Stimulated activated CD4-positive, alpha-beta T cell treated with anti-CD3 and anti-CD28 coated beads, Interleukin-4, amount 100 ng/mL, for 1 hour (primary cell): ENCODE measurements at places on chromosomes 6 and 20.

GRCh38 chr6:118935331-118935668 is 341 bp upstream of the MCM9 start:
- no peak for DNase-seq

DNA sequence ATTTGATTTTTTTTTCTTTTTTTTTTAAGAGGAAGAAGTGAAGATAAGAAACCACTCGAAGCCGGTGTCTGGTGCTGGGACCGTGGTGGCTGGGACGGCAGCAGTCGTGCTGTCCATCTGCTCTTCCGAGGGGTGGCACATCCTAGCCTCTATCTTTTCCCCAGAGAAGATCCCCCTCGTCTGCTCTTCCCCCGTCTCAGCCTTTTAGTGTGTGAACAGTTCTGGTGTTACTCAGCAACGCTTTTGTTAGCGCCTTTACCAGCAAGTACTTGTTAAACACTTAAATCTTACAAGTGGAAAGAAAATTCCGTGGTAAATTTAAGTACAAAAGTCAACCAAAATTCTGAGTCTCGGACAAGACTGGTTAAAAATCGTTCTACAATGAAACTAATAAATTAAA is 90.1 kb downstream of the RSPH3 start:
- DNase-seq, result no peak

GRCh38 chr6:126422912-126423311 is 83.0 kb downstream of the CENPW start:
- no peak for DNase-seq

DNA sequence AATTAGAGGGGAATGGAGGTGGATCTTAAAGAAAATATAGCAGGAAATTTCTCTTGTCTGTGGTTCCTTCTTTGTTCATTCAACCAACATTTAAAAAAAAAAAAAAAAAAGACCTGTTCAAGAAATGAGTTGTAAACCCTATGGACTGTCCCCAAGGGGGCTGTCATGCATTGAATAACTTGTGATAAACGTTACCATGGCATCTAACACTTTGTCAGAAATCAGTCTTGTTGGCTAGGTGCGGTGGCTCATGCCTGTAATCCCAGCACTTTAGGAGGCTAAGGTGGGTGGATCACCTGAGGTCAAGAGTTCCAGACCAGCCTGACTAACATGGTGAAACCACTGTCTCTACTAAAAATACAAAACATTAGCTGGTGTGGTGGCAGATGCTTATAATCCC is 381.7 kb downstream of the BCKDHB start:
- no peak for DNase-seq

DNA sequence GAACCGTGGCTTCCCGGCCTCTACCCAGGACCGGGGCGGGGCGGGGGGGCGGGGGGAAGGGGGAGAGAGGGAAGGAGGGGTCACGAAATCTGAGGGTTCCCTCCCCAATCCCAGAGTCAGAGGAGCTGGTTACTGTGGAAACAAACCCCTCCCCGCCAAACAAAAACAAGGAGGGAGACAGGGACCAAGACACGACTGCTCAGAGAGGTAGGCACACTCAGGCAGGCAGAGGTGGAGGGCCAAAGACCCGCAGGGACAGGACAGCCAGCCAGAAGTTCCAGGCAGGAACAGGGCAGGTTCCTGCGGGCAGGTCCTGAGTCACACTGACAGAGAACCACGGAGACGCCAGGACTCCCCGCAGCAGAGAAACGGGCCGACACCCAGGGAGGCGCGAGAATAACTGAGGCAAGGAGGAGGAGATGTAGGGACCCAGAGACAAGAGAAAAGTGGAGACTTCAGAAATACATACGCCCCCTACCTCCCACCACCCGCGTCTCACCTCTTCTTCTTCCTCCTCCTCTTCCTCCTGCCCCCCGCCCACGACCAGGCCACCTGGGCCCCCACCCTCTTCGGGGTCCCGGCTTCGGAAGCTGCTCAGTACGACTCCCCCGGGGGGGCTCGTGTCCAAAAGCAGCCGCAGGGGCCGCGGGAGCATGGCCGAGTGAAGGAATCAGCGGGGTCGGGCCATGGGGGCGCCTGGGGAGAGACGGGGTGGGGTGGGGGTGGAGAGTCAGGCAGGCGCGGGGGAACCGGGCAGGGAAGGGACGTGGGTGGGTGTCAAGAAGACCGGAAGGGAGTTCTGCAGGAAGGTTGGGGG is 578 bp downstream of the RGL2 start:
- DNase-seq, result peak; percentile 42

- no peak for DNase-seq
Measured at GRCh38 chr6:55882718-55883569, 7.6 kb upstream of the BMP5 start.

DNA sequence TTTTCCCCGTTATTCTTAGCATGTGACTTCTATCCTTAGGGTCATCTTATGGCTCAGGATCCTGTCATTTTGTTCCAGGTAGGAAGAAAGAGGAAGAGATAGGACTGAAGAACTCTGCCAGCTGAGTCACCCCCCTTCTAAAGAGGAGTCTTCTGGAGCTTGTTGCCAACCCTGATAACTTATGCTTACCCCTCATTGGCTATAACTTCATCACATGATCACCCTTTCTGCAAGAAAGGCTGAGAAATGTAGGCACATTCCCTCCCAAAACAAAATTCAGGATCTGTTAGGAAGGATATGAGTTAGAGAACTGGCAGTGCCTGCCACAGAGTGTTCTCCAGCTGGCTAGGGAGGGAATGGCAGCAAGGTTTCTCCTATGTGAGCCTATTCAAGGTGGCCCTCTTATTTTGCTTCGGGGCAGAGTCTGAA is 35.6 kb downstream of the ARFGEF2 start:
- DNase-seq, result no peak

GRCh38 chr6:125853168-125853567 is 62.4 kb downstream of the NCOA7 start:
- DNase-seq, result no peak

- peak; percentile 76 for DNase-seq
Measured at GRCh38 chr6:33700391-33701050, 11.0 kb downstream of the UQCC2 start.

DNA sequence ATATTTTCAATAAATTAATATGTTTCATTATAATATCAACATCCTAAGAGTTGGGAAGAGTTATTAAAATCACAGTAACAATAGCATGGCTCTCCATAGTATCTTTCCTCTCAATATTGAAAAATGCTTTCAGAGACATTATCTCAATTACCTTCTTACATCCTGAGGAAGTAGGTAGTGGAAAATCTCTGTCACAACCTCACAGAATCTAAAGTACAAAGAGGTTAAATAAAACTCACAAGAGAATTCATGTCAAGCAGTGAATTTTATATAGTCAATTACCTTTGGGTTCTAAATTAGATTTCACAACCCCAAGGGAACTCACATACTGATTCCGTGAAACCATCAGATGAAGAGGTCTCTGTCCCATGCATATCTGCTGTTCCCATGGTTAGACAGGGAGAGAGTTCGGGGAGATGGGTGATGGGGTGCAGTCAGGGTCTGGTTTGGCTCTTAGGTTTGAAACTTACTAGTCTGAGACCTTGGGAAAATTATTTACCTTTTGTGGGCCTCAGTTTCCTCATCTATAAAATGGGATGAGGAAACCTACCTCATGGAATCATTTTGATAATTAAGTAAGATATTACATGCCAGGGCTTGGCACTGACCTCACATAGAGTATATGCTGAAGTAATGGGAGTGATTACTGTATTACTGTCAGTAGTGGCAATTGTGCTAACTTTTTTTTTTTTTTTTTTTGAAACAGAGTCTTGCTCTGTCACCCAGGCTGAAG is 74.0 kb upstream of the SNX9 start:
- DNase-seq, result no peak

DNA sequence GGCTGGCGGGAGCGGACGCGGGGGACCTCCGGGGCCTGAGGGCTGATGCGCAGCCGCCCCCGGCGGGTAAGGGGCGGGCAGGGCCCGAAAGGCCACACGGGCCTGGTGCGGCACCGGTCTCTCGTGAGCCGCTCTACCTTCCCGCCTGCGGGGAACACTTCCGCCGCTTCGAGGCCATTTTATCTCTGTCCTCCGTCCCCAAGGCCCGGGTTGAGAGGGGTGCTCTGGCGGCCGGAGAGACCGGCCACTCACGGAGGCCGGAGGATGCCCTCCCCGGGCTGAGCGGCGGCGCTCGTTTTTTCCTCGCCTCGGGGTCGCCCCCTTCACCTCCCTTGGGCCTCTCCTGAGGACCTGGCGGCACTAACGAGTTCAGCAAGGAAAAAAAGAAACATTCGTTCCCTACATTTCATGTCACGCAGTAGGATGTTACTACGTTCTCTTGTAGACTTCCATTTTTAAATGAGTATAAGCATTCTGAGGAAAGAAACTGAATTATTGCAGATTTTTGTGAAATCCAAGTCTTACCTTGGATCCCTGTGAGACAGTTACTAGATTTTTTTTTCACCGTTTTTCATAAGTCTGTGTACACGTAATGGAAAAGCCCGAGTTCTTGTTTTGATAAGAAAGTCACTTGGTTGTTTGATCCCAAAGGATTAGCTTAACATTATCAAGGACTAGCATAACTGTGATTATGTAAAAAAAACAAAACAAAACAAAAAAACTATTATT is 575 bp downstream of the WTAP start:
- no peak for DNase-seq

DNA sequence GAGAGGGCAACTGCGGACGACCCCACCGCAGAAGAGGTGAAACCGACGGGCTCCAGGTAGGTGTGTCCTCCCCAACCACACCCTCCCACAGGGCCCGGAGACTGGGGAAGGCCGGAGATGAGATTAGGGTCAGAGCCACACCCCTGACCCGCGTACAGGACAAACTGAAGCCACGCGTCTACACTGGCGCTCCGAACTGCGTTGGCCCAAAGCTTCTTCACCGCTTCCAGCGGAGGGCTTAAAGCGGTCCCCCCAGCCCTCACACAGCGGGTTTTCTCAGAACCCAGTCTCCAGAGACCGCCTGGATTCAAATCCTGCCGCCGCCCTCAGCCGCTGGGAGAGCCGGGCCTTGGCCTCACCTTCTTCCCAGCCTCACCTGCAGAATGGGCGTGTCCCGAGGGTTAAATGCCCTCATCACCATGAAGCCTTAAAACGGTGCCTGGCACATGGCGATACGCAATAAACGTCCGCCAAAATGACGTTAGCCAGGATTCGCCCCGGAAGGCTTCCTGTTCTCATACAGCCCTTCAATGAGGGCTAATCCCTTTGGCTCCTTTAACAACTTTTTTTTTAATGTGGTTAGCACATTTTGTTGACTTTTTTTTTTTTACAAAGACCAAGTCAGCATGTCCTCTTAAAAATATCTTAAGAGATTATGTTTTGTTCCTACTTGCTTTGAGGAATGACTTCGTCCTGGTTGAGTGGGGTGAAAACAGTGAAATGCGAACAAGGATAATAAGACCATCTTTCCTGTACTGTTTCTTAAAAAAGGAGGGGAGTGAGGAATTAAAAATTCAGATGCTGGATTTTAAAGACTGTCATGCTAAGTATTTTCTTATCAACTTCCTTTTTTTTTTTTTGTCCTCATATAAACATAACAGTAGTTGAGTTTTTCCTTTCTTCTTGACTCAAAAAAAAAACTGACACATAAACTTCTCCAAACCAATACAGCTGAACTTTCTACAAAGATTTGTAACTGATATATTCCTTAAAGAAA is 15.1 kb upstream of the ZNF217 start:
- peak; percentile 10 for DNase-seq

- DNase-seq, result no peak
Measured at GRCh38 chr20:13342469-13343242, 121.6 kb downstream of the ISM1 start.

GRCh38 chr6:46376562-46377061 is 114.6 kb downstream of the RCAN2 start:
- DNase-seq, result no peak

DNA sequence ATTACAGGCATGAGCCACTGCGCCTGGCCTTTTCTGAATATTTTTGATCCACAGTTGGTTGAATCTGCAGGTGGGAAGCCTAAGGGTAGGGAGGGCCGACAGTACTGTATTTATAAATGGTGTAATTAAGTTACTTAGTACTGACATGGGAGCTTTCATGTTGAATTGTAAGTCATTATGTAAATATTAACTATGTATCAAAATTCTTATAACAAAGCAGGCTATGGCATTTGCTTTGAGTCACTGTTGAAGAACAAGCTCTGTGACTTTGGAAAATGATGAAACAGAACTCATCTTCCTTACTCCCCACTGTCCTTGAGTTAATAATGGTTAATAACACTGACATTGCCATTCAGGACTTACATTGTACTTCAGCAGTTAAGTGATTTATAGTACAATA is 63.0 kb upstream of the TXNDC5 start:
- no peak for DNase-seq

GRCh38 chr6:153621491-153621890 is 417.5 kb upstream of the OPRM1 start:
- DNase-seq, result no peak

DNA sequence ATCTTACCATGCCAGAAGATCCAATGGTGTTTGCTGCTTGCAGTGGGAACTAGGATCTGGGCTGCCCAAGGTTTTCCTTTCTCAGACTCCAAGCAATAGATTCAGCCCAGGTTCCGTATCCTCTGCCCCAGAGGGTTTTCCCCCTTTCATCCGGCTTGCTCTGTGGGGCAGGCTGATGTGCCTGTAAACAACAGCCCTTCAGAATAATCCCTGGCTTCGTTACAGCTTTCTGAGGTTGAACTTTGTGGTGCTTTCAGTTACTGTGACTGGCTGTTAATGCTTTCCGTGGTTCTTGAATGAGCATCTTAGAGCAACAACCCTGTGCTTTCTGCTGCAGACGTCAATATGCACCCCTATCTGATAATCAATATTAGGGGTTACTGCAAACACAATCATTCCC is 400.4 kb downstream of the BTBD3 start:
- no peak for DNase-seq

DNA sequence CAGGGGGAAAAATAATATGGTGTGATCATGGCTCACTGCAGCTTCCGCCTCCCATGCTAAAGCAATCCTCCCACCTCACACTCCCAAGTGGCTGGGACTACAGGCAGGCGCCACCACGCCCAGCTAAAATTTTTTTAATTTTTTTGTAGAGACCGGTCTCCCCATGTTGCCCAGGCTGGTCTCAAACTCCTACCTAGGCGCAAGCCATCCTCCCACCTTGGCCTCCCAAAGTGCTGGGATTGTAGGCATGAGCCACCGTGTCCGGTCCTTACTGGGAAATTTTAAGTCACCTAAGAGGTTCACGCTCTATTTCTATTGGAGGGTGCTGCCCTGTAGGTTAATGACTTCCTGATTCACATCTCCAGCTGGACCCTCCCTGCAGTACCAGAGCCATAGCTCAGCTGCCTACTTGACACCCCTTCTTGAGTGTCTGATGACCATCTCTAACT is 626 bp upstream of the CDK5RAP1 start:
- DNase-seq, result no peak

- no peak for DNase-seq
Measured at GRCh38 chr20:62961310-62961783, 8.8 kb downstream of the SLC17A9 start.

- no peak for DNase-seq
Measured at GRCh38 chr6:155252581-155252980, 11.2 kb upstream of the CLDN20 start.
